ENCODE measurements at places on chromosomes 7 and 10.

DNA sequence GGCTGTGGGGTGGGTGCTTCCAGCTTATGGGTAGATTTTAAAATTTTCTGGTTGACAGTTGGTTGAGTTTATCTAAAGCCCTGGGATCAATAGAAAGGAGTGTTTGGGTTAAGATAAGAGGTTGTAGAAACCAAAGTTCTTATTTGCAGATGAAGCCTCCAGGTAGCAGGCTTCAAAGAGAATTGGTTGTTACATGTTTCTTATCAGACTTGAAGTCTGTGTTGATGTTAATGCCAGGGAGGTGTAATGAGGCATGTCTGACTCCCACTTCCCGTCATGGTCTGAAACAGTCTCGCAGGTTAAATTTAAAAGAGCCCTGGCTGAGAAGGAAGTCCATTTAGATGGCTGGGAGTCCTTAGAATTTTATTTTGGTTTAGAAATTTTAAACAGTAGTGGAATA, 165.2 kb upstream of the TMEM72 start:
- DNase-seq, result no peak

- no peak for DNase-seq
Observed at GRCh38 chr7:151115121-151115835, 29.0 kb downstream of the AGAP3 start.

- DNase-seq, result no peak
Observed at GRCh38 chr7:134320201-134320600, 3.5 kb upstream of the SLC35B4 start.

DNA sequence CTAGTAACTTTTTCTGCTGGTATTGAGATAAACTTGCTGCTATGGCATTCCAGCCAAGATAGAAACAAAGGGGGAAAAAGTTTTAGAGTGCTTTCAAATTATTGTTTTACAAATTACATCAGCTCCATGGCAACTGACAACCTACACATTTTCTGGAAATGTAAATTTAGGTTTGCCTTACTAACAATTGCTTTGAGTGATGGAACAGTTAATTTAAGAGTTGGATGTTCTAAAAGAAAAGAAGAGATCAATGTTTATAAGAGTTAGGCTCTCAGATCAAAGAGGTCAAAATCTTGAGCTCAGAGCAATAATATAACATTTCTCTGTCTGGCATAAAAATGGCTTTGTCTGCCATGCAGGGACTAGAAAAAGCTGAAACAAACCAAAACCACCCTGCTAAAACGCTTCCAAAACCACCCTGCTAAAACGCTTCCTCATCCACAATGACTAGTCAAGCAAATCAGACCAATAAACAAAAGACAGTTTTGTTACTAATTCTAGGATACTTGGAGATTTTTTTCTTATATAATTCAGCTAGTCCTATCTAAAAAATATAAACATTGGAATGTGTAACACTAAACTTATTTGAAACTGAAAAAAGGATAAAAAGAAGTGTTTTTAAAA, 32.3 kb downstream of the ORC5 start:
- DNase-seq, result no peak

DNA sequence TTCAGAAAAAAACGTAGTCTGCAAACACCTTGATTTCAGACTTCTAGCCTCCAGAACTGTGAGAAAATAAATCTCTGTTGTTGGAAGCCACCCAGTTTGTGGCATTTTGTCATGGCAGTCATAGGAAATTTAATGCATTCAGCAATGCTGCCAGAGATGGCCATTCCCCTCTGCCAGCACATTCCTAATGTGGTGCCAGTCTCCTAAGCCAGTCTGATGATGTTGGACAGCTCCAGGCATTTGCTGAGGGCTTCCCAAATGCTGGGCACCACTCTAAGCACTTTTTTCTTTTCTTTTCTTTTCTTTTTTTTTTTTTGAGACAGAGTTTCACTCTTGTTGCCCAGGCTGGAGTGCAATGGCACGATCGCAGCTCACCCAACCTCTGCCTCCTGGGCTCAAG, 666.7 kb upstream of the C7orf33 start:
- no peak for DNase-seq

DNA sequence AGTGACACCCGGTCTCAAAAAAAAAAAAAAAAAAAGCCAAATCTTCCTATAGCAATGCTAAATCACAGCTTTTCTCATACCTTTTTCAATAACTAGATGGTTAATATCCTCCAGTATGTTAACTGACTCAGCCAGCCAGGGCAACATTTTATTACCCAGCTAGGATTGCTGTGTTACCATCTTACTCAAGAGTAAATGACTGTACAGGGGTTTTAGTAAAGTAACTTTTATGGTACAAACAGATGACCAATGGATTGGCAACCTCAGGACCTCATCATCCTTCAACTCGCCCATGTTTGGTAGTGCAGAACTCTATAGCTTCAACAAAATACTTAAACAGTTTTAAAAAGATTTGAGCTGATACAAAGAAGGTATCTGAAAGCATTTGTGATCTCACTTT, 59.5 kb downstream of the HBP1 start:
- no peak for DNase-seq

GRCh38 chr10:15558136-15558535, 161.6 kb downstream of the ITGA8 start:
- DNase-seq, result no peak

DNA sequence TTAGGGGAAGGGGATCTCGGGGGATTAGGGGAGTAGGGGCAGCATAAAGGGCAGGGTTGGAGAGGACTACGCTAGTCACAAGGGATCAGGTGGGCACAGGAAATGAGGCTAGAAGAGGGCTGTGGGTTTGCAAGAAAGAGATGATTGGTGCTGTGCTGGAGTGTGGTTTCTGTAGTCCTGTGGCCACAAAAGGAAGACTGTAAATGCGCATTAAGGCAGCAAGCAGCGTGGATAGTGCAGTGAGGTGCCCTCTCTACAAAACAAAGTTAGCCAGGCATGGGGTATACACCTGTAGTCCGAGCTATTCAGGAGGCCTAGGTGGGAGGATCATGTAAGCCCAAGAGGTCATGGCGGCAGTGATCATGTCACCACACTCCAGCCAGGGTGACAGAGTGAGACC, 212.1 kb downstream of the MLLT10 start:
- DNase-seq, result no peak

DNA sequence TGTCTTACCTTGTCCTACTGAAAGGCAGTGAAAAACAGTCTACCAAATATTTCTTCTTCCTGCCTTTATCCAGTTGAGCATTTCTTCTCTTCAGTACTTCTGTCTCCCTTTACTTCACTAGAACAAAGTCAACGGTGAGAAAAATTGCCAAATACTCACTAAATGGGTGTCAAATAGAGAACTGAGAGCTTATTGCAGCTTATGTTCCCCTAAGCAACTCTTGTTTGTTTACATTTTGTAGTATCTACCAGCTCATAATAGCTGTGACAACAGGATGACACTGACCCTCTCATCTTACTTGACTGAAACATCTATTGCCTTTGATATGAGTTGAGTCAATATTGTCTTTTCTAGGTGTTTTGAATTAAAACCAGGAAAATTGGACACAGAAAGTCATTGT, 327.9 kb upstream of the SORCS1 start:
- DNase-seq, result no peak

GRCh38 chr7:123537026-123537642, 2.7 kb upstream of the IQUB start:
- no peak for DNase-seq

- no peak for DNase-seq
Observed at GRCh38 chr10:122375679-122376160, 1.2 kb downstream of the PLEKHA1 start.

DNA sequence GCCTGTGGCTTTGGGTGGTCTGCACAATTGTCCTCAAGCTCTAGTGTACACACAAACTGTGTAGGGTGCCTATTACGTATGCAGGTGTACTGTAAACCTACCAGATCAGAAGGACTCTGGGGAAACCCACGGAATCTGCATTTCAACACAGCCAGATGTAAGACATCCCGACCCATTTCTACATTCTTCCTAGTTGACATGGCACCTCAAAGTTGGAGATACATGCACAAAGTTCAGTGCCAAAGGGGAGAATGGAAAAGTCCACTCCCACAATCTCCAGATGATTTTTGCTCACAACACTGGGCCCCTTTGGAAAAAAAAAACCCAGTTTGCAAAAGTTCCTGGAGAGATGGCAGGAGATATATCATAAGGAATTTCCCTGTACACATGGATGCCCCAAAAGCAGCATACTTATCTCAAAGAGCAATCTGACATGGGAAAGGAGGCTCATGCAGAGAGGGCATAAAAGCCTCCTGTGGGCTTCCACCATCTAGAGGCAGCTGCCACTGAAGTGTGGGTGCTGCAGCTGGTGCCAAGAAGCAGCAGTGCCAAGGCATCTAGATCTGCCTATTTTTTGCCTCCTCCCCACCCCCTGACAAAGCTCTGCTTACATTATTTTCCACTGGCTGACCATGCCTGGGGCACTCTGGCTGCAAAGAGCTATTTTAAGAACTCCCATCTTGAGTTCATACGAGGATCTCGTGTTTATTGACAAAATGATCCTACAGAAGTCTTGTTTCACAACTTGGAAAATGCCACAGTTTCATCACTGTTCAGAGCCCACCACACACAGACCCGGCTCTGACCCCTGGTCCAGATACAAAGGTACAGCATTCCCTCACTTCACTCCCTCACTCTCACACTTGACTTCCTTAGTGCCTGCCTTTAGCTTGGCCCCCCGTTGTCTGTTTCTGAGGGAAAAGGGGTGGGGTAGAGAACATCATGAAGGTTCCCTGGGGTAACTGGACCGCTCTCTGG, 12.9 kb downstream of the TECTB start:
- DNase-seq, result no peak

GRCh38 chr10:98446151-98446660, 529 bp downstream of the HPS1 start:
- DNase-seq, result peak; percentile 46

DNA sequence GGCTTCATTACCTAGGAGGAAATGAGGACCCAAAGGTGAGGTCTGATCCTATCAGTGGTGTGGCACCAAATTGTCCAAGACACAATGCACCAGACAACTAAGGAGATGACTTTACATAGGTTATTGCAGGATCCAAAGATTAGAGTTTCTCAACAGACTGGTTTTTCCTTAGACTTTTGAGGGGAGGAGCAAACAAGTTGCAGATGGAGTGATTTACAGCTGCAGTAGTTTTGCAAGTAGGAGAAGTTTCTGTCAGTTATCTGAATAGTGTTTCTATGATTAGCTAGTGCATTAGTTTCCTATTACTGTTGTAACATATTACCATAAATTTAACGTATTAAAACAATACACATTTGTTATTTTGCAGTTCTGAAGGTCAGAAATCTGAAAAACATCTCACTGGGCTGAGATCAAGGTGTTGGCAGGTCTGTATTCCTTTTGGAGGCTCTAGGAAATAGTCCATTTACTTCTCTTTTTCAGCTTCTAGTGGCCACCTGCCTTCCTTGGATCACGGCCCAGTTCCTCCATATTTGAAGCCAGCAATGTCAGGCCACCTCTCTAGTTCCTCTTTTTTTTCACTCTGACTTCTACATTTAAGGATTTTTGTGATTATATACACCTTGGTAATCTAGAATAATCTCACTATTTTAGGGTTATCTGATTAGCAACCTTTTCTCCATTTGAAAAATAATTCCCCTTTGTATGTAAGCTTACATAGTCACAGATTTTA, 994.9 kb downstream of the REEP3 start:
- DNase-seq, result no peak

GRCh38 chr10:129774736-129775401, 189.2 kb downstream of the EBF3 start:
- DNase-seq, result no peak

DNA sequence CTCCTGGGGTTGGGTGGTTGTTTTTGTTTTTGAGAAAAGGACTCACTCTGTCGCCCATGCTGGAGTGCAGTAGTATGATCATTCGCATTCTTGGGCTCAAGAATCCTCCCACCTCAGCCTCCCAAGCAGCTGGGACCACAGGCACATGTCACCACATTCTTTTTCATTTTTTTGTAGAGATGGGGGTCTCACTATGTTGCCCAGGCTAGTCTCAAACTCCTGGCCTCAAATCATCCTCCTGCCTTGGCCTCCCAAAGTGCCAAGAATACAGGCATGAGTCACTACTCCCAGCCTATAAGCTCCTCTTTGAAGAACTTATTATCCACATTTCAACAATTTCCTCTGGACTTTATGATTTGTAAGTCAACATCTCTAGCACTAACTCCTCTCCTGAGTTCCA, 102.7 kb downstream of the KMT2C start:
- no peak for DNase-seq

DNA sequence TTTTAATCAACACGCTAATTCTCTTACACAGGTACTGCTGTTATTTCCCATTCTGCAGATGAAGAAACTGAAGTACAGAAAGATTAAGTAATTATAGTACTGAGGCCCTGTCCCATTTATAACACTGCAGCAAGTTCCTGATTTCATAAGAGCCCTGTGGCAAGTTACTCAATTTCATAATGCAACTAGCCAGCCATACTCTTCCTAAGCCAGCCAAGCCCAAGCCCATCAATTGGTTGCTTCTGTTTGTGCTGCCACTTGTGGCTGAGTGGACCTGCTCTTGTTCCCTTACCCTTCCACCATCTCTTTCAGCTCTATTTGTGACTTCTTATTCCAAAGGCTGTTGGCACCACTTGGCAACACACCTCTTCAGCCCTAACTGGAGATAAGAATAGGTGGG, 19.7 kb upstream of the PRPF18 start:
- DNase-seq, result no peak

DNA sequence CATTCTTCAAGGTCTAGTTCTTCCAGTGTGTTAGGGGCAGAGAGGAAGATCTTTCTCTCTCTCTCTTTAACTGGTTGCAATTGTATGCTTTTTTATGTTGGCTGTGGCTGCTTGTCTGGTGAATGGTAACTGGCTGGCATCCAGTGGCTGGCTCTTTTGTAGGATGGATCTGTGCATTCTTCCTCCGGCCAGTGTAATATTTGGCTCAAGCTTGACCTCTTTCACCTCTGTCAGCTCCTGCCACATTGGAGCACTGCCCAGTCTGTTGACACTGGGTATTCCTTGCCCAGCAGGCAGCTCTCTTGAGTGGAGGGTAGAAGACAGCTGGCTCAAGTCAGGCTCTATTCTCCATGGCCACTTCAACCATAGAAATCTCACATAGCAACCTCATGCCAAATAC, 528.3 kb downstream of the PHTF2 start:
- DNase-seq, result no peak

DNA sequence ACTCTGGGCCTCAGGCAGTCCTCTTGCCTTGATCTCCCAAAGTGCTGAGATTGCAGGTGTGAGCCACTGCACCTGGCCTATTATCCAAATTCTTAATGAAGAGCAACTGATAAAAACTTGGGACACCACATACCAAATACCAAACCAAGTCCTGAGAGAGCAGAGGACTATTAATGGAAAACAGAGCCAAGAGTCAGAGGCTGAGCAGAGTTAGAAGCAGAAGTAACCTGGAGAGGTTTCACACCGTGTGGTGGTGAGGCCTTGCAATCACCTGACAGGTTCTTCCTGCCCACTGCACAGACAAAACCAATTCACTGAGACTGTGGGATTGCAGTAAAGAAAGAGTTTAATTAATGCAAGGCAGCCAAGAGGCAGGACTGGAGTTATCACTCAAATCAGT, 16.0 kb downstream of the SSMEM1 start:
- DNase-seq, result no peak

GRCh38 chr7:129069021-129069420, 14.1 kb upstream of the TNPO3 start:
- DNase-seq, result no peak

All from transverse colon (tissue), 4 donors.